Gastrocnemius medialis (tissue), 4 donors: ENCODE measurements at places on chromosomes 16 and 17. TPM values are rescaled to one million over a fixed set of nuclear protein-coding genes. Genes with fewer than 3 reads are reported as not detected.

The SPATA22 gene
- 0.22 TPM for total RNA-seq

The OTOA gene
- total RNA-seq = not detected

The TBC1D3I gene
- not detected for total RNA-seq

The CCL5 gene
- total RNA-seq = 2.1 TPM

The SEPTIN1 gene
- not detected for total RNA-seq

The WNT9B gene
- total RNA-seq = not detected

The BRICD5 gene
- total RNA-seq = 0.15 TPM

The KRT12 gene
- not detected for total RNA-seq

The DNAAF1 gene
- total RNA-seq = not detected

DNA sequence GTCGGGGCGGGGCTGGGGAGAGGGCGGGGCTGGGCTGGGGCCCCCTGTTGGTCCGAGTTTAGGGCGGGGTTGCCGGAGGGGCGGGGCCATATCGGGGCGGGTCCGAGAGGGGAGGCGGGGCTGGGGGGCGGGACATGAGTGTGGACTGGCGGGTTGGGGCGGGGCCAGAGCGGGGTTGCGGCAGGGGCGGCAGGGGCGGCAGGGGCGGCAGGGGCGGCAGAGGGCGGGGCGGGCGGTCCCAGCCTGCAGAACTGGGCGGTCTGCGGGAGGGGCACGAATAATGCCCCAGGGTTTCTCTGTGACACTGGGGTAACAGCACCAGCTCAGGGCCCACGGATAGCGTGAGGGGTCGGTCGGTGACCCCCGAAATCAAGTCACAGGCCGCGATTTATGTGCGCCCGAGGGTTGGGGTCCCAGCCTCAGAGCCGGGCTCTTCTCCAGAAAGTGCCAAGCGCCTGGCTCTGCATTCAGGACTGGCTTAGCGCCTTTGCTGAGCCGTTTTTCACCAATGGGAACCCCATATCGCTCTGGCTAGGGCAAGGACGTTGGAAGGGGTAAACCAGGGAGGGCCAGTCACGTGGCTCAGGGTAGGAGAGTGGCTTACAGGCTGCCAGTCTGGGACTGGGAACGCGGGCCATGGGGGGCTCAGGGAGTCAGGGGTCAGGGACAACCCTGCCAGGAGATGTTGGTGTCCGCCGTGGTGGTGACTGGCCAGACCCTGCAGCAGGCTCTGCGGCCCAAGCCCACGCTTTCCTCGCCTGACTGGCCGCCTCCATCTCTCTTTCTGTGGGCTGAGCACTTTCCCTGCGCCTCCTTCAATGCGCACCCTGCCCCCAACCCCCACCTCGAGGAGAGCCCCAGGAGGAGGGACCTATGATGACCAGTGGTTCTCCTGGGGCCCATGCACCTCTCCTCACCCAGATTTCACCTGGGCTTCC, 1.2 kb upstream of the METTL26 start:
- DNase-seq = peak; percentile 87

DNA sequence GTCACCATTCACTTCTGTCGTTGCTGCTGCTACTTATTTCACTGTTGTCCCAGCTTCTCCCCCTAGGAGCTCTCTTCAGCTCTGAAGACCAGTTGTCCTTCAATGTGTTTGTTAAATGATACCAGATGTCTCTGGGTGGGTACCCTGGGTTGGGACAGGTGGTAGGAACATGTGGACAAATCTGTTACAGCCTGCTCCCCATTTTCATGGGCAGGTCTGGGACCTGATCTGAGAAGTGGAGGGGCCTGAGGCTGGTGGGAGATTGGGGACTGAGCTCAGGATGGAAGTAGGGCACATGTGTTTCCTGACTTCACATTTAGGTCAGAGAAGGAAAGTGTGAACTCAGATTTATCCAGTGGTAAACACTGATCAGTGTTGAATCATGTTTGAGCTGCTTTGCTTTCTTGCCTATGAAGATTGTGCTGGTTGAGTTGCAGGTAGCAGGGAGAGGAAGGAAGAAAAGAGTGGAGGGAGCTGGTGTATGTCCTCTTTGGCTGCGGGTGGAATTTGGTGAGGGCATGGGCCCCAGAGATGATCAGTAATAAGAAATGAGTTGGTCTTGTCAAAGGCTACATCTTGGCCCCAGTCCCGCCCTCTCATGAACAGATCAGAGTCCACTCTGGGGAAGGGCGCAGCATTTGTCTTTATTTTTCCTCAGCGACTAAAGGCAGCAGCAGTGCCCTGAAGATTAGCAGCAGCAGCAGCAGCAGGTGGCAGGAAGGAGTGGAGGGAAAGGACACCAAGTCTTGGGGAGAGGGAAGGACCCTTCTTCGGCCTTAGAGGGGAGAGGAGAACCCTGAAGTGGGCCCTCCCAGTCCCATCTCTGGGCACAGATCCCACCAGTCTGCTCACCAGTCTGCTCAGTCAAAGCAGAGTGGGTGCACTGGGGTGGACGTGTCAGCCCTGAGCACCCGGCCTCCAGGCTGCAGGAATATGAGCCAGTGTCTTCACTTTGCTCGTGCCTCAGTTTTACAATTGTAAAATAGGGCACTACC, 6.1 kb upstream of the EFTUD2 start:
- no peak for DNase-seq

DNA sequence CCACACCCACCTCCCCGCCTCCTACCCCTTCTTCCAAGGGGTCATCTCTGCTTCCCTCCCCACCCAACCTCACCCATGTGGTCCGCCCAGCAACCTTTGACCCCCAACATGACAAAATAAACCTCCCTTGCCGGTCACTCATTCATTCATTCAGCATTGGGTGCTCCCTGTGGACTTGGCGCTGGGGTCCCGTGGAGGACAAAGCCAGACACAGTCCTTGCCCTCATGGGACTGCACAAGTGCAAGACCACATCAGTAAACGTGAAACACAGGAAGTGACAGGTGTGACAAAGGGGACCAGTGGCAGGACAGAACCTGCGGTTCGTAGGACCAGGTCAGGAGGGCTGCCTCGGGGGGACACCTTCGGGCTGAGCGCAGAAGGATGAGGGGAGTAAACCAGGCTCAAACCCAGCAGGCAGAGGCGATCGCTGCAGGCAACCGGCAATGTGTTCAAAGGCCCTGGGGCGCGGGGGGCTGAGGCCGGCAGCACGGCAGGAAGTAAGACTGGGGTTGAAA, 185.4 kb downstream of the SEC14L1 start:
- no peak for DNase-seq

- DNase-seq = no peak
These were observed 1082.1 kb upstream of the RBFOX1 start for GRCh38 chr16:6250511-6250910.

DNA sequence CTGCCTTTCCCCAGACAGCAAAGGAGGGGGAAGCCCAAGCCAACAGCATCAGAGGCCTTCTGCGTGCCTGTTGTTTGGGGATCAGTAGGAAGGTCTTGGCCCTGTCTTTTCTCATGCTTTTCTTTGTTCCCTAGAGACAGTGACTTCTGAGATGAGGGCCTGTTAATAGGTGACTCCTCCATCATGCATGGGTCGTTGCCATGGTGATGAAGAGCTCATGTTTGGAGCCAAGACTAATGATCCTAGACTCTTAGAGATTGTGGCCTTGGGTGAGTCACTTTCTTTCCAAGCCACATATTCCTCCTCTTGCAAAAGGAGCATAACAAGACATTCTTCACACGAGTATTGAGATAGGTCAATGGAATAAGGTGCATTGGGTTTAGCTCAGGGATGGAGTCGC, 201.1 kb upstream of the ASIC2 start:
- no peak for DNase-seq

GRCh38 chr16:2147981-2148671, at the start of gene RAB26:
TSS of gene RAB26 (plus strand) at chr16:2148625. CDS start at chr16:2148784, 159 bp downstream.
- peak; percentile 89 for DNase-seq

DNA sequence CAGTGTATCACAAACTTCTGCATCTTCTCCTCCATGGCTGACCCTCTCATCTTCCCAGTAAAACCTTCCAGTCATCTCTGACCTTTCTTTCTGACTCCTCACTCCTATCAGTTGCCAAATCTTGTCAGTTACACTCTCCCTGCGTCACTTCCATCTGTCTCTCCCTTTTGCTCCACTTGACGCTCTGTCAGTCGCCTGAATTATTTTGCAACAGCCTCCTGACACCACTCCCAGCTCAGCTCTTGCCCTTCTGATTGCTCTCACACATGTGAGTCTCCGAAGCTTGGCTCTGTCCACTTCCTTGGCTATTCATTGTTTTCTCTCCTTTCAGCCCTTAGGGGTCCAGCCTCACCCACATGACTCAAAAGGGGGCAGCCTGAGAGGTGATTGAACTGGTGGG, 27.7 kb downstream of the DHRS7C start:
- DNase-seq = peak; percentile 34

- peak; percentile 60 for DNase-seq
These were observed 31.1 kb downstream of the C16orf82 start for GRCh38 chr16:27097800-27098230.

DNA sequence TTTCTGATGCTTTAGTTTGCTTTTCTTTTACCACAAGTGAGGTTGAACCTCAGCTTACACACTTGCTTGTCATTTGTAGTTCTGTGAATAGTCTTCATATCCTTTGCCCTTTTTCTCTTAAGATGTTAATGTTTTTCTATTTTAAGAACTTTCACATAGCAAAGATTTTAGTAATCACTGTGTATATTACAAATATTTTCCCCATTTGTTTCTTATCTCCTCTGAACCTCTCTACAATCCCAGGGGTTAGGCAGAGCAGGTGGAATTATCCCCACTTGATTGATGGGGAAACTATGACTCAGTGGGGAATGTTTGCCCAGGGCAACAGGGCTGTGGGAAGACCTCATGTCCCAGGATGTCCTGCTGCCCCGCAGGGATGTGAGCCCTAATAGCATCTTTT, 11.7 kb upstream of the MYH3 start:
- no peak for DNase-seq

DNA sequence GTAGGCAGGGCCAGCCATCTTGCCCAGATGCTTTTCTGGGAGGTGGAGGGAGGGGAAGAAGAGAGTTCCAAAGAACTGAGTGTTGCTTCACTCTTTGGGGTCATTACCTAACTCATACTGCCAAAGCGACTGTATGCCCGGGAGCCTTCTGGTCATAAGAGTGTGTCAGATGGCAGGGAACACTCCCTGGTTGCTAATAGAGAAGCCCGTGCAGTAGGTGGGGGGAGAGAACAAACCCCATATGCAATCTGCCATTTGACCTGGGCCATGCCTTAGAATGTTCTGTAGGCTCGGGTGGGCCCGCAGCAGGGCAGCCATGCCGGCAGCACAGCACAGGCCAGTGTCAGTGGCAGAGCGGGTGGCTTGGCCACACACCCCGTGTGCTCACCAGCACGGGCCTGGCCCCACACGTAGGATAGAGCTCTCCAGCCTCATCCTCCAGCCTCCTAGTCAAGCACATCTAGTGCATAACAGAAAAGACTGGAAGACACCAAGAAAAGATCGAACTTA, 120.5 kb downstream of the SOCS1 start:
- DNase-seq = peak; percentile 94

- DNase-seq = no peak
These were observed 27.3 kb downstream of the KAT7 start for GRCh38 chr17:49815761-49816281.

DNA sequence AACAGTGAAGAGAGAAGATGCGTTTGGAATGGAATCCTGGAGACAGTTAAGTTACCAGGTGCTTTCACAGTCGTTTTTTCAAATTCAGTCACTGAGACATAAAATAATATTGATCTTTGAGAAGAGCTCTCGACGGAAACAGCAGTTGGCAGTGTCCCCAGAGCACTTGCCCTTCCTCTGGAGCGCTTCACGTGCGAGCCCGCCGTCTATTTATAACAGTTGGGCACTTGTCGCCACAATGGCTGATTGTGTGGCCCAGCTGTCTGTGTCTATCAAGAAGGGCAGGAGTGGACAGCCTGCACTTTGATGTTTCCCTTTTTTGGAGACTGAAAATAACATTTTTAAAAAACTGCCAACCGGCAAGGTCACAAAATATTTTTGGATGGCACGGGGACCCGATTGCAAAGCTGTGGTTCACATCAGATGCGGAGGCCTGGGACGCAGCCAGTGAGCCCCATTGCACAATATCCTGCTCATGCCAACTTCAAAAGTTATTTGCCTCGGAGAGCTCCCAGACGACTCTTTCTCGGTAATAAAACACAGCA, 62.9 kb downstream of the ADCY9 start:
- peak; percentile 94 for DNase-seq

GRCh38 chr17:82655038-82655479, 6.8 kb upstream of the WDR45B start:
- DNase-seq = no peak

DNA sequence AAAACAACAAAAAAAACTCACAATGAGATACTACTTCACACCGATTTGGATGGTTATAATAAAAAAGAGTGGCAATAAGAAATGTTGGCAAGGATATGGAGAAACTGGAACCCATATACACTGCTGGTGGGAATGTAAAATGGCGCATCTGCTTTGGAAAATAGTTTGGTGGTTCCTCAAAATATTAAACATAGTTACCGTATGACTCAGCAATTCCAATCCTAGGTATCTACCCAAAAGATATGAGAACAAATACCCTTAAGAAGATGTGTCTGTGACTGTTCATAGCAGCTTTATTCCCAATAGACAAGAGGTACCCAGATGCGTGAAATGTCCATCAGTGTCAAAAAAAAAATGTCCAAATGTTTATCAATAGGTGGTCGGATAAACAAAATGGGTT, 7.2 kb downstream of the CPPED1 start:
- DNase-seq = no peak

DNA sequence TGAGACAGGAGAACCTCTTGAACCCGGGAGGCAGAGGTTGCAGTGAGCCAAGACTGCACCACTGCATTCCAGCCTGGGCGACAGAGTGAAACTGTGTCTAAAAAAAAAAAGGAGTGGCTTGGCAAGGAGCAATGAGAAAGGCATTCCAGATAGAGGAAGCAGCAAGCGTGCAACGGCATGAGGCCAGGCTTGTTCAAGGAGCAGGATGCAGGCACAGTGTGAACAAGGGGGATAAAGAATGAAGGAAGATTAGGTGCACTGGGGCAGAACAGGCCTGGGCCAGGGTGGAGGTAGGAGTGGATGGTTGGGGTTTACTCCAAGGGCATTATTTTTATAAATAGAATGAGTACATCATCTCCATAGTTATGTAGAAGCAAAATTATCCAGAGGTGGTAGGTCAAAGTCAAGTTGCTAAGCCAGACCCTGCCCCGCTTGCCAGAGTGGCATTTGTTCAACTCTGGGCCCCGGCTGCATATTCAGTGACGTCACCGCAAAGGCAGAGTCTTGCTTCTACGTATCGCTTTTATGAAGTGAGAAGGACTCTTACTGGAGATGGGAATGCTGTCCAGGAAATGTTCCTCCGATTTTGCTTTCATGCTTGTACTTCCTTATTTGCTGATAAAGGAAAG, 100.2 kb downstream of the KATNIP start:
- no peak for DNase-seq
